ENCODE measurements at places on chromosomes 6 and 20.

DNA sequence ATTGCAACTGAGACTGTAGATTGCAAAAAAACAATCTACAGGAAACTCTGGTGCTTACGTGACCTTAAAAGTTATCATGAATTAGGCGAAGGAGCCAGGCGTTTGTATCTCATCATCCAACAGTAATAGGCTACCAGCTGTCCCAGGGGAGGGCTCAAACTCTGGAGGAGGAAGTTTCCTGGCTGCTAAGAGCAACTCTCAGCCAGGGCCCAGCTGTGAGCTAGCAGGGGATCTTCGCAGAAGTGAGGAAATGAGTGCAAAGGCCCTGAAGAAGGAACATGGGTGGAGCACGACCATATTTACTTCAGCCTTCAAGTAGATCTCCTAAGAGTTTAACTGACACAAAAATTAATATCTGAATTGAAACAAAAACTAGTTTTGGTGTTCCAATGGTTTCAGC is 686.9 kb upstream of the MAP3K7 start:
- H3K27ac ChIP-seq = no peak overlapping the region
- no peaks in the 10 kb centered on the region for H3K4me1 ChIP-seq
- H3K27me3 ChIP-seq = no peaks in the 10 kb centered on the region
- H3K4me3 ChIP-seq = no peak overlapping the region
- H3K36me3 ChIP-seq = no peaks in the 10 kb centered on the region
- DNase-seq = peak; percentile 64

DNA sequence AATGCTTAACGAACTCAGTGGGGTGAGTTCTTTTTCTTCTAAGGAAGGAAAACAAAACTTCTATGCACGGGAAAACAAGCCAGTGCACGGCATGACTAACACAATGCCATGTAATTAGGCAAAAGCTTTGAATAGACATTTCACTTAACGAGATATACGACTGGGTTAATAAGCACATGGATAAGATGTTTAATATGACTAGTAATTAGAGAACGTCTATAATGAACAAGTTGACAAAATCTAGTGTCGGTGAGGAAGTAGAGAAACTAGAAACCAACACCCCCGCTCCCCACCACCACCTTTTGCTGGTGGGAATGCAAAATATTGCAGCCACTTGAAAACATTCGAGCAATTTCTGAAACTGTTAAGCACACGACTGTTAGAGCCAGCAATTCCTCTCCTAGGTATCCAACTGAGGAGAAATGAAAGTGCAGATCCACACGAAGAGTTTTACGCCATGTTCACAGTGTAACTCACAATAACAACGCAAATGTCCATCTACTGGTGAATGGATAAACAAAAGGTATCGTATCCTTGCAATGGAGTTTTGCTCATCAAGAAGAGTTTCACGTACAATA is 644.9 kb upstream of the AGPAT4 start:
- no peaks in the 10 kb centered on the region for H3K27me3 ChIP-seq
- H3K4me1 ChIP-seq = peaks cover 7% of the 10 kb centered on the region
- no peak for DNase-seq

DNA sequence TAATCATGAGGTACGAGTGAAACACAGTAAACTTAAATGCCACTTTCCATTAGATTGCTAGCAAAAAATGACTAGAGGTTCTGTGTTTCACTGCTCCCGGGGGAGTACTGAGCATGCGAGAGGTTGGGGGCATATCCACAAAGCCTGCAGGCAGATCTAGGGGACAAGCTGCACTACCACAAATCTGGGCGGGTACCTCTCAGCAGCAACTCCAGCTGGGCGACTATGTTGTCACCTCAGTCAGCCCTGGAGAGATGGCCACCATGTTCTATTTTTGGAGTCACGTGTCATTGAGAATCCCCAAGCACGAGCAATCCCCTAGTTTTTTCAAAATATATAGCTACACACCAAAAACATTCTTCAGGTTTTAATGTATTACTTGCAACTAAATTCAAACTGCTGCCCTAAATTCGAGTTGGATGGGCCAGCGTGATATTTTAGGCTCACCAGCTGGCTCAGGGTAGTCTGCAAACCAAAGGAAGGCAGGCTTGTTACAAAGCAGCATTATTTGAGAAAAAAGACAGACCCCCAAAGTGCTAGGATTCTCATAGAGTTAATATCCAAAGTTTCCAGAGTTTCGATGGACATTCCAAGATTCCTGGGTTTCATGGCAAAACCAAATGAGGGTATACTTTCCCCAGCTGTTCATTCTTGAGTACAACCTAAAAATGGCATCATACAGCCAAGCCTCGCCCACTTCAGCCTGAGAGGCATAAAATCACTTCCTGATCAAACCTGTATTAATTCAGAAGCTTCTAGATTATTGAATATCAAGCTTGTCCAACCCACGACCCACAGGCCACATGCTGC is 24.1 kb upstream of the MYLIP start:
- no peak overlapping the region for H3K27ac ChIP-seq
- H3K4me3 ChIP-seq = no peak overlapping the region
- no peak for DNase-seq

- no peak overlapping the region for H3K27ac ChIP-seq
- H3K27me3 ChIP-seq = no peaks in the 10 kb centered on the region
- H3K4me3 ChIP-seq = no peak overlapping the region
- no peak for DNase-seq
- H3K4me1 ChIP-seq = no peaks in the 10 kb centered on the region
Observed at GRCh38 chr6:150204705-150205472, 62.0 kb downstream of the PPP1R14C start.

GRCh38 chr20:33477386-33478234 is 12.3 kb upstream of the CBFA2T2 start:
- H3K27me3 ChIP-seq = no peaks in the 10 kb centered on the region
- H3K36me3 ChIP-seq = no peaks in the 10 kb centered on the region
- DNase-seq = no peak
- H3K27ac ChIP-seq = no peak overlapping the region

- H3K36me3 ChIP-seq = no peaks in the 10 kb centered on the region
- H3K27ac ChIP-seq = no peak overlapping the region
- DNase-seq = no peak
- no peaks in the 10 kb centered on the region for H3K4me1 ChIP-seq
- no peak overlapping the region for H3K4me3 ChIP-seq
- H3K27me3 ChIP-seq = peaks cover 1% of the 10 kb centered on the region
Observed at GRCh38 chr6:25659633-25660368, 7.8 kb downstream of the SCGN start.

GRCh38 chr6:152836523-152836922 is 85.9 kb downstream of the VIP start:
- H3K36me3 ChIP-seq = no peaks in the 10 kb centered on the region
- no peak for DNase-seq
- H3K27ac ChIP-seq = no peak overlapping the region
- H3K4me1 ChIP-seq = no peaks in the 10 kb centered on the region
- no peaks in the 10 kb centered on the region for H3K27me3 ChIP-seq

DNA sequence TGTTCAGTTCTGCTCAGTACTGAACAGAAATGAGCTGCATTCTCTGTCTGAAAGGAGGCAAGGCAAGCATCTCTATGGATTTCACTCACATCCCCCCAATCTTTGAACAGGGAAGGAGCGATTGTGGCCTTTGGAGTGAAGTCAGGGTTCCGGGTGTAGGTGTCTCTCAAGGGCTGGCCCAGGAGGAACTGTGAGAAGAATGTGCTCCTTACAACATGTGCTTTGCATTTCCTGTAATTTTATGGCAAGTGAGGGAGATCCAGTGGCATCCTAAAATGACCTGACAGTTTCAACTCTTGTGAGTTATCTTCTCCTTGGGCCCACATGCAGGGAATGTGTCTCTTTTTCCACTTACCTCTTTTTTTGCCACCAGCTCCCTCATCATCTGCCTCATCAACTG is 63.0 kb upstream of the RIN2 start:
- no peaks in the 10 kb centered on the region for H3K27me3 ChIP-seq
- no peak overlapping the region for H3K4me3 ChIP-seq
- no peaks in the 10 kb centered on the region for H3K4me1 ChIP-seq
- no peak for DNase-seq
- H3K27ac ChIP-seq = no peak overlapping the region

- no peak overlapping the region for H3K27ac ChIP-seq
- H3K36me3 ChIP-seq = no peaks in the 10 kb centered on the region
Observed at GRCh38 chr6:159440911-159441703, 251.9 kb downstream of the SOD2 start.

DNA sequence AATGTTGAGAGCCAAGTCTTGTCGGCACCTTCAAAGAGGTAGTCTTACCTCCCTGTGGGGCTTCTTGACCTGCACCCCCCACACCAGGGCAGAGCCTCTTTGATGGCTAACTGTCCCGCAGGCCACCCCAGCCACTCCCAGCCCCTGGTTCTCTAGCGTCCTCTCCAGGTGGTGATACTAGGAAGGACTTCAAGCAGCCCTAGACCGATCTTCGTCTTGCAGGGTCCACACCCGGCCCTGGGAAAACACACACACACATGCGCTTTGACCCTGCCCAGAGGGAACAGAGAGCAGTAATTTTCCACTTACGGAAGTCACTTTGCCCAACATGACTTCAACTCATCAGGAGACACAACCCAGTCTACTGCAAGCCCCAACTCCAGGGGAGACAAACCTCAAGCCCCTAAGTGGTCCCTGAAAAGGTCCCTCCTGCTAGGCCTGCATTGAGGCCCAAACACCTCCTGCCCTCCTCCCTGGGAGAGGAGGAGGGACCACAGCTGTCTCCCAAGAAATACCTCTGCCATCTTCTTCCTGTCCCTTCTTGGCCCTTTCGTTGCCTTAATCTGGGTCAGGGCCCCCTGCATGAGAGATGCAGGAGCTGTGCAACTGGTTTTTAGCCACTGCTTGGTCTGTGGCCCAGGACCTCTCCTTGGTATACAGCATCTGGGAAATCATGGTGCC is 2.9 kb upstream of the BPIFB1 start:
- H3K27ac ChIP-seq = no peak overlapping the region
- H3K4me3 ChIP-seq = no peak overlapping the region
- H3K27me3 ChIP-seq = no peaks in the 10 kb centered on the region
- no peak for DNase-seq
- H3K36me3 ChIP-seq = no peaks in the 10 kb centered on the region

DNA sequence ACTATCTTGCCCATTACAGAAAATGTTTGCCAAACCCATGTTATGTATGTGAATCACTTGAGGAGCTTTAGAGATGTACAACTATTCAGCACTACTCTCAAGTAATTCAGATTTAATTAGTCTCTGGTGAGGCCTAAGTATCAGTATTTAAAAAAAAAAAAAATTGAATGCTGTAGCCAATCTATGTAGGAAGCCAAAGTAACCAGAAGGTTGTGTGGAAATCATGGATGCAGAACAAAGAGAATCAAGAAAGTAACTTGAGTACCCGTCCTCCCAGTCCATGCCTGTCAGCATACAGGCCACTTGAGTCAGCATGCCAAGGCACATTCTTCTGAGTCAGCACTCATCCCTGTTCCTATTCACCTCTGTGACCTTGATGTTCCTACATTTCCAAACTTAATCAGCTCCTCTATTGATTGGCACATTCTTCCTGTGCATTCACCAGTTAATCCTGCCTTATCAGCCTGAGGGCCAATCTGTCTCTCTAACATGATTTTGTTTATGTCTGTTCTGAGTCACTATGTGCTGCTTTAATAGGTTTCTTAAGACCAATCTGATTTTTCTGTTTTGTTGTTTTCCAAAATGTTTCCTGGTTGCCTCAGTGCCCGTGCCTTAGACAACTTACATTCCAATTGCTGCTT is 165.6 kb downstream of the KCNQ5 start:
- H3K4me1 ChIP-seq = no peaks in the 10 kb centered on the region
- no peak overlapping the region for H3K4me3 ChIP-seq
- no peak for DNase-seq
- H3K36me3 ChIP-seq = no peaks in the 10 kb centered on the region

DNA sequence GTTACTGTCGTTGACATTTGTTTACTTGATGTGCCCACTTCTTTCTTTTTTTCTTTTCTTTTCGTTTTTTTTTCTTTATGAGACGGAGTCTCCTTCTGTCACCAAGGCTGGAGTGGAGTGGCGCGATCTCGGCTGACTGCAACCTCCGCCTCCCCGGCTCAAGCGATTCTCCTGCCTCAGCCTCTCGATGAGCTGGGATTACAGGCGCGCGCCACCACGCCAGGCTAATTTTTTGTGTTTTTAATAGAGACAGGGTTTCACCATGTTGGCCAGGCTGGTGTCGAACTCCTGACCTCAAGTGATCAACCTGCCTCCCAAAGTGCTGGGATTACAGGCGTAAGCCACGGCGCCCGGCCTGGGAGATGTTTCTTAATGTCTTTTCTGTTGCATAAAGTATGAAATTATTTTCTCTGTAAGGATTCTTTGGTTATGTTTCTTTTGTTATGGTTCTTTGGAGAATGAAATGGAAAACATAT is 33.3 kb upstream of the PRSS16 start:
- no peak for DNase-seq
- no peaks in the 10 kb centered on the region for H3K36me3 ChIP-seq
- H3K4me3 ChIP-seq = no peak overlapping the region
- no peak overlapping the region for H3K27ac ChIP-seq
- H3K4me1 ChIP-seq = no peaks in the 10 kb centered on the region

DNA sequence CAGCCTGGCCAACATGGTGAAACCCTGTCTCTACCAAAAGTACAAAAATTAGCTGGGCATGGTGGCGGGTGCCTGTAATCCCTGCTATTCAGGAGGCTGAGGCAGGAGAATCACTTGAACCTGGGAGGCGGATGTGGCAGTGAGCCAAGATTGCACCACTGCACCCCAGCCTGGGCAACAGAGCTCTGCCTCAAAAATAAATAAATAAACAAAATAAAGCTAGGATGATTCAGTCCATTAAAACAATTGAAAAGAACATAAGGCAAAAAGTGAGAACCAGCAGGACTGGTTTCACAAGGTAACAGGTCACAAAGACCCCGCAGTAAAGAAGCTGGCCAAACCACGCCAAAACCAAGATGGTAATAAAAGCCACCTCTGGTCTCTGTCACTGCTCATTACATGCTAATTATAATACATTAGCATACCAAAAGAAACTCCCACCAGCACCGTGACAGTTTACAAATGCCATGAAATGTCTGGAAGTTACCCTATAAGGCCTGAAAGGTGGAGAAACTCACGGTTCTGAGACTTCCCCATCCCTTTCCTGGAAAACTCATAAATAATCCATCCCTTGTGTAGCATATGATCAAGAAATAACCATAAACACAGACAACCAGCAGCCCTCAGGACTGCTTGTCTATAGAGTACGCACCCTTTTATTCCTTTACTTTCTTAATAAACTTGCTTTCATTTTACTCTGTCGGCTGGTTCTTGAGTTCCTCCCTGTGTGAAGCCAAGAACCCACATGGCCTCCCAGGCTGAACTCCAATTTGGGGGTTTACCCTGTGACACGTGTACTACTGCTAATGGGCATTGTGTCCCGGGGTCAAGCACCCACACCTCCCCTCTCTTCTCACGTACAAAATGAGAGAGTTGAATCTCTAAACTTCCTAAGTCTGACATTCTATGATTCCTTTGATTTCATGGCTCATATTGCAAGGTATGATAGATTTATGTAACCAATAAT is 10.2 kb downstream of the LAMA4 start:
- no peak overlapping the region for H3K4me3 ChIP-seq
- no peak for DNase-seq
- H3K27me3 ChIP-seq = no peaks in the 10 kb centered on the region
- H3K36me3 ChIP-seq = no peaks in the 10 kb centered on the region
- no peaks in the 10 kb centered on the region for H3K4me1 ChIP-seq

DNA sequence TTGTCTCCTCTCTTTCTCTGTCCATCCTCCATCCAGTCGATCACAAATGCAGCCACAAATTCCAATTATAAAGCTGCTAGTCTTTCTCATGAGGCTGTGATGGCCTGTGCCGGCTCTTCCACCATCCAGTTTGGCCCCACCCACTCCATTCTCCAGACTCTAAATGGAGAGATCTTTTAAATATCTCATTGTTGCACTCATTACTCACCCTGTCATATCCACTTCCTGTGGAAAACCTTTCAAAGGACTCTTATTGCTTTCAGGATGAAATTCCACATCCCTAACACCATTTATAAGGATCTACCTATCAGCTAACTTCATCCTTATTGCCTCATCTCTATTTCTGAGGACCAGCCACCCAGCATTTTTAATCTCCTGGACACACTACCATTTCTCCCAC is 70.6 kb downstream of the NRN1 start:
- H3K4me1 ChIP-seq = no peaks in the 10 kb centered on the region
- H3K36me3 ChIP-seq = no peaks in the 10 kb centered on the region
